ENCODE measurements at places on chromosomes 7 and 10. TPM values are rescaled to one million over a fixed set of nuclear protein-coding genes. Genes with fewer than 3 reads are reported as not detected.

EEPD1 gene
- total RNA-seq: 0.27 TPM

DMBT1 gene
- total RNA-seq: not detected

ACADSB gene
- total RNA-seq: 12.2 TPM

PDK4 gene
- 5.2 TPM for total RNA-seq

CADPS2 gene
- 74.7 TPM for total RNA-seq

GNAT3 gene
- total RNA-seq: not detected

VOPP1 gene
- 163 TPM for total RNA-seq

SLC13A1 gene
- not detected for total RNA-seq

SLC35G1 gene
- total RNA-seq: 5.6 TPM

ADAM8 gene
- 0.13 TPM for total RNA-seq

STX1A gene
- 14.8 TPM for total RNA-seq

COL13A1 gene
- total RNA-seq: 73.0 TPM

ZSWIM8 gene
- total RNA-seq: 68.8 TPM

CACNA2D1 gene
- total RNA-seq: 102 TPM

GNAI1 gene
- total RNA-seq: 13.7 TPM

ERV3-1 gene
- 32.2 TPM for total RNA-seq

NPY gene
- total RNA-seq: not detected

ARHGAP12 gene
- total RNA-seq: 36.7 TPM

ZPBP gene
- not detected for total RNA-seq

ETV1 gene
- total RNA-seq: 15.2 TPM

UCN3 gene
- total RNA-seq: not detected

DRGX gene
- not detected for total RNA-seq

WDR37 gene
- total RNA-seq: 34.6 TPM

KCNH2 gene
- 0.07 TPM for total RNA-seq

TMEM139 gene
- total RNA-seq: not detected

OR13A1 gene
- not detected for total RNA-seq

SSMEM1 gene
- not detected for total RNA-seq

TM9SF3 gene
- 201 TPM for total RNA-seq

FKBP6 gene
- total RNA-seq: not detected

TWIST1 gene
- total RNA-seq: not detected

CUL1 gene
- total RNA-seq: 74.1 TPM

C1GALT1 gene
- total RNA-seq: 44.3 TPM

OR6V1 gene
- total RNA-seq: not detected

HMX2 gene
- not detected for total RNA-seq

LIPN gene
- total RNA-seq: not detected

AGAP9 gene
- 5.3 TPM for total RNA-seq

ABLIM1 gene
- 91.8 TPM for total RNA-seq

SVOPL gene
- not detected for total RNA-seq

MALSU1 gene
- total RNA-seq: 54.9 TPM

LBX1 gene
- not detected for total RNA-seq

BLNK gene
- not detected for total RNA-seq

NKX6-2 gene
- not detected for total RNA-seq

SH2D4B gene
- under 0.01 TPM for total RNA-seq

SLC25A13 gene
- total RNA-seq: 34.8 TPM

TSPAN33 gene
- not detected for total RNA-seq

PROSER2 gene
- total RNA-seq: 10.2 TPM

UNCX gene
- not detected for total RNA-seq

ACTL6B gene
- not detected for total RNA-seq

GHRHR gene
- total RNA-seq: not detected

CTNNA3 gene
- not detected for total RNA-seq

GRM3 gene
- total RNA-seq: not detected

LANCL2 gene
- total RNA-seq: 27.7 TPM

HOXA9 gene
- 27.9 TPM for total RNA-seq

METTL2B gene
- 40.7 TPM for total RNA-seq
